Fibroblast of the aortic adventitia (primary cell): ENCODE measurements at places on chromosomes 16 and 17. TPM values are rescaled to one million over a fixed set of nuclear protein-coding genes. Genes with fewer than 3 reads are reported as not detected.

EPOP gene
- 0.99 and 5.0 TPM in 2 replicates for total RNA-seq

TBC1D3C gene
- total RNA-seq, result not detected in 2 replicates

GRCh38 chr17:76956846-76957540 lies 88.8 kb downstream of the MGAT5B start:
- no peak for DNase-seq

DNA sequence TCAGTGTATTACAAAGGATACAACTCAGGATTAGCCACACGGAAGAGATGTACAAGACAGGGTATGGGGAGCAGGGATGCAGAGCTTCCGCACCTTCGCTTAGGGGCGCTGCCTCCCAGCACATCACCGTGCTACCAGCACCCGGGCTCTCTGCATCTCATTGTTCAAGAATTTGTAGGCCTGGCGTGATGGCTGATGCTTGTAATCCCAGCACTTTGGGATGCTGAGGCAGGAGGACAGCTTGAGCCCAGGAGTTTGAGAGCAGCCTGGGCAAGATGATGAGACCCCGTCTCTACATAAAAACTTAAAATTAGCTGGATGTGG lies 43.2 kb downstream of the RAB11FIP4 start:
- no peak for DNase-seq

DNA sequence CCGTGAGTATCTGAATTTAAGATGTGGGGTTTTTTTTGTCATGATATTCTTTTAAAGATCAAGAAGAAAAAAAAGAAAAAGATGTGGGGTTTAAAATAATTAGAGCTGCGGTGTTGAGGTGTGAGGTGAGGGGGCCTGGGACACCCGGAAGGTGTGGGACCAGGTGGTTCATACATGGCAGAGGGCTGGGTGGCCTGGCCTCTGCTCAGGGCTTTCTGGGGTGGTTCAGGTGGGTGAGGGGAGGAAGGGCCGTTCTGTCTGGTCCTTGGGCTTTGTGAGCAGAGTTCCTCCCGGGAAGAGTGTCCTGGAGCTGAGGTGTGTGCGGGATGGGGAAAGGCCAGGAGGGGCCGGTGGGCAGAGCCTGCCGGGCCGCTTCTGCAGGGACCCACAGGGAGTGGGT lies 5.0 kb downstream of the PRSS27 start:
- DNase-seq, result no peak

FOXO3B gene
- 3.4 and 5.4 TPM in 2 replicates for total RNA-seq

GRCh38 chr16:4361033-4361943 lies 10.2 kb upstream of the PAM16 start:
- no peak for DNase-seq

FOXN1 gene
- not detected in 2 replicates for total RNA-seq

DNA sequence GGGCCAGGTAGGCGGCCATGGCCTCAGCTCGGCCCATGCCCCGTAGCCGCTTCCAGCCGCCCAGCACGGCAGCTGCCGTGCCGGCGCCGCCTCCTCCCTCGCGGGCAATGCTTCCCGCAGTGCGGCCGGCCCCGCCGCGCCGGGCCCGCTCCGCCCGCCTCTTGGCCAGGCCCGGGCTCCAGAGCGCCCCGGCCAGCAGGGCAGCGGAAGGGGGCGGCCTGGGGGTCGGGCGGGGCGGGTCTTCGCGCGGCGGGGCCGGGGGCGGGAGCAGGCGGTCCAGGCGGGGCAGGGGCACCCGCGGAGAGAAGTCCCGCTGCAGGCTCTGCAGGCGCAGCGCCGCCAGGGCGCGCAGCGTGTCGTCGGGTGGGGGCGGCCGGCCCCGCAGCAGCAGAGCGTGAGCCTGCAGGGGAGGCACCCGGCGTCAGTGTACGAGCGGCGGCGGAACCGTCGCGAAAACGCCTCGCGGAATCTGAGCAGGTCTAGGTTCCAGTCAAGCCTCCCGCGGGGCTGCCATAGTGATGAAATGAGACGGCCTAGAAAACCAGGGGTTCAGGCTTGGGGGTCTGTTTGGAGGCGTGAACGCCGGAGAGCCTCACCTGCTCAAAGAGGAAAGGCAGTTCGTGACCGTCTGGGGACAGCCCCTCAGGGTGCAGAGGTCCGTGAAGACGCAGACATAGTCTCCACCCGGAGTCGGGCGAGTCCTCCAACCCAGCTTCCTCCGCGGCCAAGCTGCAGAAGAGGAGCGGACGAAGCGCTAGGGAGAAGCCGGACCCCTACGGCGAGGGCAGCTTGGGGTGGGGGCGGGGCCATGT lies 6.6 kb downstream of the PLEKHH3 start:
- no peak for DNase-seq

GRCh38 chr17:69749911-69750310 lies 325.1 kb upstream of the KCNJ16 start:
- no peak for DNase-seq
